Activated naive CD8-positive, alpha-beta T cell treated with anti-CD3 and anti-CD28 coated beads, Interleukin-2, amount 50 U/mL, for 16 hours (primary cell): ENCODE measurements at places on chromosomes 4 and X.

DNA sequence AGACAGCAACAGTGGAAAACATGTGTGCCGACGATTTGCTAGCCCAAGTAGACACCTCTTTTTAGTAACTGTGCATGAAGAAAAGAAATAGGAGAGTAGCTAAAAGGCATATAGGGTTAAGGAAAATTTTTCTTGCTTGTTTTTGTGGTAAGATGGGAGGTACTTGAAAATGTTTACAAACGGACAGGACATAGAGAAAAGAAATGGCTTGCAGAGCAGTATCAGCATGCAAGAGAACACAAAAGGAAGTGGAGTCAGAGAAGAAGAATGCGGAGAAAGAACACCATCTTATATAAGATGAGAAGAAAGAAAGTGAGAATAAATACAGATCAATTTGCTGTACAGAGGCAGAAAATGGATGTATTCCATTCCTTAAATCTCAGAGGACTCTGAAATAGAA, 263.7 kb upstream of the ETNPPL start:
- DNase-seq = no peak

- DNase-seq = no peak
Measured at GRCh38 chrX:20382518-20383297, 116.0 kb upstream of the RPS6KA3 start.

DNA sequence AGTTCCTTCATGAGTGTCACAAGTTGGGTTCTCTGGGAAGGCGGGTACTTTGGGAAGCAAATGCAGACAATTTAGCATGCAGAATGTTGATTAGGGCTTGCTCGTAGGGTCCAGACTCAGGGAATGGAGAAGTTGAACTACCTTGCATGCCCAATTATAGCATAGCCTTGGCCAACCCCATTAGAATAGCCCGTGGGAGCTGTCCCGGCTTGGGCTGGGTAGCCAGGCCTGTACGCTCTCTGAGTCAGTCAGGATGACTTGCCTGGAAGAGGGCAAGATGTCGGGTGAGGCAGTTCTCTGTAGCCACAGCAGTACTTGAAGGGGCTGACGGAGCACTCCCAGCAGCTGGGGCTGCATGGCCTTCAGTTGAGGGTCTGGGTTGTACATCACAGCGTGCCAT, 19.5 kb downstream of the KIAA0232 start:
- DNase-seq = no peak

- no peak for DNase-seq
Measured at GRCh38 chr4:39825090-39825489, 127.2 kb downstream of the UBE2K start.

GRCh38 chrX:88655460-88655859, 91.6 kb upstream of the CPXCR1 start:
- no peak for DNase-seq

GRCh38 chrX:703866-704265, 73.3 kb downstream of the SHOX start:
- no peak for DNase-seq

DNA sequence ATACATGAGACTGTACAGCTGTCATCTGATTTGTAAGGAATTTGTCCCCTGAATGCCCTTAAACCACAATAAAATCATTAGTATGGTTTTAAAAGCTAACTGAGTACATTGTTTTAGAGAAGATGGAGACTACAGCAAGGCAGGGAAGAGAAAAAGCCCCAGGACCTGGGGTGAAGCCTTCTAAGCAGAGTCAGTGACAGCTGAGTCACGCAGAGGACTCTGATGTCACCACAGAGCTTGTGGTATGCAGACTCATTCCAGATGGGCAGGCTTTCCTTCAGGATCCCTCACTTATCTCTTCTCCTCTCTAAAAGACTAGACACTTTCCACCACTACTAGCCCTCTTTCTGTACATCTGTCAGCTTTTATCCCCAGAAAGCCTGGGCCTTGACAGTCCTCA, 97.1 kb upstream of the ATOH1 start:
- no peak for DNase-seq

GRCh38 chr4:107906458-107907100, 24.8 kb upstream of the CYP2U1 start:
- no peak for DNase-seq

DNA sequence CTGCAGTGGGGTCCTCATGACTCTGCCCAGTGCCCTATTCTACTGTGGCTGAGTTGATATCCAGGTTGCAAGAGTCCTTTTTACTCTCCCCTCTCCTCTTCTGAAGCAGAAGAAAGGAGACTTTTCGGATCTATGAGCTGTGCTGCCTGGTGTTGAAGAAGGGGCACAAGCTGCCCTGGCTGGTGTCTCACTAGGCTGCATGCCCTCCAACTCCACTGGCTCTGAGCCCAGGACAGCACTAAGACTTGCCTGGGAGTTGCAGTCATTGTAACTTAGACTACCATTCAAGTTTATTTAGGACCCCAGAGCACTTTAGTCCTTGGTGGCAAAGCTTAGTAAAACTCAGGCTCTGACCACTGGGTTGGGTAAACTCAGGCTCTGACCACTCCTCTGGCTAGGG, 89.4 kb downstream of the GABRB1 start:
- DNase-seq = no peak

DNA sequence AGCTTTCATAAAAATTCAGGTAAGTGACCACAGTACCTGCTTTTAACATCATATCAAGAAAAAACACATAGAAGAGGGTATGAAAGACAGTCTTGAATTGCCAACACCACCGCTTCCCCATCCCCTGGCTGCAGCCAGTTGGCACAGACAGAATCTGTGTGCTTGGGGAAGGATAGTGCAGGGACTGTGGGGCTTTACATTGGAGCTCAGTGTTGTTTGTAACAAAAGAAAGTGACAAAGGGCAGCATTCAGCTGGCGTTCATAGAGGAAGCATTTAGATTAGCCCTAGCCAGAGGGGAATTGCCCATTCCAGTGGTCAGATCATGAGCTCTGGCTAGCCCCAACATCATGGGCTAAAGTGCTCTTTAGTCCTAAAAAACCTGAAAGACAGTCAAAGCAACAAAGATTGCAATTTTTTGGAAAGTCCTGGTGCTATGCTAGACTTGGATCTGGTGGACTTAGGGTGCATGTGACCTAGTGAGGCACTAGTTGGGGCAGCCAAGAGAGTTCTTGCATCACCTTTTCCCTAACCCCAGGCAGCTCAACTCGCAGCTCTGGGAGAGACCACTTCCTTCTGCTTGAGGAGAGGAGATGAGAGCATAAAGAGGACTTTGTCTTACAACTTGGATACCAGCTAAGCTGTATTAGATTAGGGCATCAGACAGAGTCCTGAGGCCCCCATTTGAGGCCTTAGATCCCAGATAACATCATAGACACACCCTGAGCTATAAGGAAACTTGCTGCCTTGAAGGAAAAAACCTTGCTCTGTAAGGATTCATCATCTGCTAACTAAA, 1602.4 kb upstream of the ADGRL3 start:
- DNase-seq = no peak

DNA sequence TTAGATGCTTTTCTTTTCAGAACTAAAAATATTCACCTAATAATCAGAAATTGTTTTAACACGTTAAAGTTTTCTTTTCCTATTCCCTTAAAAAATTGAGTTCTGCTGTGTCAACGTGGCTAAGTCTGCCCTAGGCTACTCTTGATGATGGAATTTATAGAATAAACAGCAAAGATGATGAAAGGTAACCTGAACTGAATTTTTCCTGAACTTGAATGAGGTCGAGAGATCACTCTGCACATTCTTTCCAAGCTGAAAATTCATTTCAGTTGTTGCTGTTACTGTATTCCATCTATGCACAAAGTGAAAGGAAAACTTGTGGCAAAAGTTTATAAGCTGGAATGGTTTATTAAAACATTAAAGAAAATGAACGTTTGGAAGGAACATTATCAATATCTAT, 245.9 kb upstream of the GIMD1 start:
- DNase-seq = no peak

GRCh38 chrX:46168254-46168653, 377.0 kb downstream of the ZNF674 start:
- no peak for DNase-seq

DNA sequence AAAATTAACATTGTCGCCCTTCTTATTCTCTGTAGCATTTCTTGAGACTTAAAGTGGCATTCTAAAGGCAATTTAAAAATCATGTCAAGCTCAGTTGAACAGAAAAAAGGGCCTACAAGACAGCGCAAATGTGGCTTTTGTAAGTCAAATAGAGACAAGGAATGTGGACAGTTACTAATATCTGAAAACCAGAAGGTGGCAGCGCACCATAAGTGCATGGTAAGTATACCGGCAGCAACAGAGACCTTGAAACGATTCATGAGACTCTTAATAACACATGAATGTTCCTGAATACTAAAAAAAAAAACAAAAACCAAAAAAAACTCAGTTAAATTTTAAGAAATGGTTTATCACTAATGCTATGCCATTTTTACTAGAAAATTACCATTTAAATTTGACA, 82.4 kb upstream of the HPRT1 start:
- DNase-seq = no peak

DNA sequence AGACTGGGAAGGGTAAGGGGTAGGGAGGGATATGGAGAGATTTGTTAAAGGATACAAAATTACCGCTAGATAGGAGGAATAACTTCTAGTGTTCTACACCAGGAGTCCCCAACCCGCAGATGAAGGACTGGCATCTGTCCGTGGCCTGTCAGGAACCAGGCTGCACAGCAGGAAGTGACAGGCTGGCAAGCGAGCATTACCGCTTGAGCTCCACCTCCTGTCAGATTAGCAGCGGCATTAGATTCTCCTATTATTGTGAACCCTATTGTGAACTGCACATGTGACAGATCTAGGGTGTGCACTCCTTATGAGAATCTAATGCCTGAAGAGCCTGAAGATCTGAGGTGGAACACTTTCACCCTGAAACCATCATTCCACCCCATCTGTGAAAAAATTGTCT, 27.9 kb upstream of the BBS7 start:
- no peak for DNase-seq

DNA sequence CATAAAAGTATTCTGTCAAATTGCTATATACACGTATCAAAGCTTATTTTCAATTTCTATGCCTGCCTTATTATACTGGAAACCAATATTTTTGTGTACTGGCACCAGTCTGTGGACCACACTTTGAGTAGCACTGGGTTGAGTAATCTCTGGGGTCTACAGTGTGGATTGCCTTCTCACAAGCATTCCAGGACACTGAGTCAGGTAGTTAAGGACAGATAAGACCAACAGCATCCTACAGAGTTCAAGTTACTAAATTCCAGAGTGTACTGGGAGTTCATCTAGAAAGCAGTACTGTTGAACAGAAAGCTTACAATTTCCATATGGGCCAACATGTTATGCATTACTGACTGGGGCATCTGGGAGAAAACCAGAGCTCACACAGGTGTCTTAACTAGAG, 61.8 kb downstream of the VMA21 start:
- DNase-seq = no peak

DNA sequence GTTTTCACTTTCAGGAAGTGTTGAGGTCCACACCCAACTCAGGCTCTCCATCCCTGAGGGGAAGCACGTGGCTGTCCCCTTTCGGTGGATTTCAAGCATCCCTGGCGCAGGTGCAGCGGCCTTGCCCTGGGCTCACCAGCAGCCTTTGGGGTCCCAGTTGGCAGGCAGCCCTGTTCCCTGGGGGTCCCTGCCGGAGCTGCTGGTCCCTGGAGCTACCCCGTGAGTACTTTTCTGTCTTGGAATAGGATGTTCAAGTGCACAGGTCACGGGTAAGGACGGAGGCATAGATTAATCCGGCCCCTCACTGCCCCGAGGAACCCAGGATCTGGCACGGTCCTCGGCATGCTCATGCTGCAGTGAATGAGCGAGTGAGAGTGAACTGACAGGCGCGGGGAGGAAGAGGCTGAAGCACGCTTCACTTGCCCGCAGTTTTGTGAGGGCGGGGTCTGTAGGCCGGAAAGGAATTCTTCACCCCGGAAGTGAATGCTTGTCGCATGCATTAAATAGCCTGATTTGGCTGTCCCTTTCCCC, 117.2 kb upstream of the FAT1 start:
- DNase-seq = no peak

DNA sequence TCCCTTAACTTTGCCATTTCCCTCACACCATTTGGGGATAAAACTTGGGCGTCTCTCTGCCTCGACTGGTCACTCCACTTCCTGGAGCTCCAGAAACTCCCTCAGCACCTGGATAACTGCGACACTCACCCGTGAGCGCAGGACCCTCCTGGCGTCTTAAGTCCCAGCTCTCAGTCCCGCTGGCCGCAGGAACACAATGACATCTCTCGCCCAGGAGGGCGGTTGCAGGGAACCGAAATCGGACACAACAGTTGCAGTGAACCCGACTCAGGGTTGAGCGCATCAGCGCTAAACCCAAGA, 370.9 kb upstream of the SMIM31 start:
- DNase-seq = no peak
